ELF-1 (cell line): ENCODE measurements at places on chromosomes 2 and 18.

DNA sequence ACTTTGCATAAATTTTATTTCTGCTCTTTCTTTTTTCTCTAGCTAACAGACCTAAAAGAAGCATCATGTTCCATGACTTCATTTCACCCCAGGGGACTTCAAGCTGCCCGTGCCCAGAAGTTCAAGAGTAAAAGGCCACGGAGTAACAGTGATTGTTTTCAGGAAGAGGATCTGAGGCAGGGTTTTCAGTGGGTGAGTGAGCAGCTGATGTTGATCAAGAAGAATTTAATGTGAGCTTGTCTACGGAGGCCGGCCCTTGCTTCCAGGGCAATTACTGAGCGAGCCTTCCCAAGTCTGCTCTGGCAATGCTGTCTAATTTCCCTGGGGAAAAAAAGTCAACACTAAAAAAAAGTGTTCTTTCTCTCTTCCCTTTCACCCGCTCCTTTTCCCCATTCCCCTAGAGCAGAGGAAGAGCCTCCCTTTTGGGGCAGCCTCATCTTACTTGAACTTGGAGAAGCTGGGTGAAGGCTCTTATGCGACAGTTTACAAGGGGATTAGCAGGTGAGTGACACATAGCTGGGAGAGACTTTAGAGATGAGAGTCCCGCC is 1.2 kb downstream of the CDK15 start:
- DNase-seq: peak; percentile 24

DNA sequence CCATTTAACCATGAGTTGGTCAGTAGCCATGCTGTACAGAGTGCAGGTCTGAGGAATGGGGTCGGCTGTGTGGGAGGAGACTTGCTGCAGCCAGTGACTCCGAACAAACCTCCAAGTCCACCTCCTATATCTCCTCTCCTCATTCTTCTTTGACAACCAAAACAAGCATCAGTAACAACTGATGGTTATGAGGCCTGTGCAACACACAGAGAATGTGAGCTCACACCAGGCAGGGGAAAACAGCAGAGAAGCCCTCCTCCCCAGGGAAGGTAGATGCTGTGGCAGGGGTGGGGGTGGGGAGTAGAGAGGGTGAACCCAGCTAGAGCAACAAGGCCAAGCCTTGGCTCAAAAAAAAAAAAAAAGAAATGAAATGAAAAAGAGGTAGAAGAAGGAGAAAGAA is 12.3 kb upstream of the CNGA3 start:
- no peak for DNase-seq

GRCh38 chr2:115414466-115414865 is 972.0 kb downstream of the DPP10 start:
- DNase-seq: no peak

DNA sequence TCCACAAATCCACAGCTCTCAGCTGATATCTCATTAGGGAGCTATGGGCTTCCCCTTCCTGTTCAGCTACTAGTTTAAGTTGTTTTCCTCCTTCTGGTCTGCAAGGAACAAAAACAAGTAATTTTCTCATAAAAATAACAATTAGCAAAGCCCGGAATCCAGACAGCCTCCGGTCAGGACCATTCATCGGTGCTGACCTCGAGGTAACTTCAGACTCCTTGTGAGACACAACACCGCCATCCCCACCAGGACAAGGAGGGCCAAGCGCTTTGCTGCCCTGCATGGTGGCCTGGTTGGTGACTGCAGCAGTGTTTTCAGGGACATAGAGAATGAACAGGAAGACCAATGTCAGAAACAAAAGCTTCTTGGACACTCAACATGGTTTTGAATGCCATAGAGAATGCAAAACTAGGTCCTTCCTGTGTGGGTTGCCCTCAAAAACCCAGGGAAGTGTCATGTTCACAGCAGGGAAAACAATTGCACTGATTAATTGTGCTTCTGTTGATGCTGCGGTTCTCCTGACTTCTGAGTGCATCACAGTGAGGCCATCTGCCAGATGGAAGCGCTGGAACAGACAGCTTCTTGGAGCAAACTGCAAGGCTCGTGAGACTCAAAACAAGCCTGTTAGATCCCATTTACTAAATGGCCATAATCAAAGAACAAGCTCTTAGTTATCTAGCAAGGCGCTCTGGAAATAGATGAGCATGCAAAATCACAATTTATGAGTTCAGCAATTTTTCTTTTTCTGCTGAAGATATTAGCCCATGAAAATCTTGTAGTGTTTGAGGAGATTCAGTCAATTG is 77.1 kb downstream of the HS1BP3 start:
- no peak for DNase-seq

GRCh38 chr2:207471261-207471660 is 58.5 kb upstream of the CREB1 start:
- no peak for DNase-seq

GRCh38 chr18:13730481-13730880 is 4.0 kb downstream of the RNMT start:
- DNase-seq: no peak

GRCh38 chr2:144524118-144525009 is 4.4 kb upstream of the ZEB2 start:
- peak; percentile 85 for DNase-seq

- DNase-seq: no peak
These were observed 487.4 kb upstream of the ZEB2 start for GRCh38 chr2:145007093-145007959.

DNA sequence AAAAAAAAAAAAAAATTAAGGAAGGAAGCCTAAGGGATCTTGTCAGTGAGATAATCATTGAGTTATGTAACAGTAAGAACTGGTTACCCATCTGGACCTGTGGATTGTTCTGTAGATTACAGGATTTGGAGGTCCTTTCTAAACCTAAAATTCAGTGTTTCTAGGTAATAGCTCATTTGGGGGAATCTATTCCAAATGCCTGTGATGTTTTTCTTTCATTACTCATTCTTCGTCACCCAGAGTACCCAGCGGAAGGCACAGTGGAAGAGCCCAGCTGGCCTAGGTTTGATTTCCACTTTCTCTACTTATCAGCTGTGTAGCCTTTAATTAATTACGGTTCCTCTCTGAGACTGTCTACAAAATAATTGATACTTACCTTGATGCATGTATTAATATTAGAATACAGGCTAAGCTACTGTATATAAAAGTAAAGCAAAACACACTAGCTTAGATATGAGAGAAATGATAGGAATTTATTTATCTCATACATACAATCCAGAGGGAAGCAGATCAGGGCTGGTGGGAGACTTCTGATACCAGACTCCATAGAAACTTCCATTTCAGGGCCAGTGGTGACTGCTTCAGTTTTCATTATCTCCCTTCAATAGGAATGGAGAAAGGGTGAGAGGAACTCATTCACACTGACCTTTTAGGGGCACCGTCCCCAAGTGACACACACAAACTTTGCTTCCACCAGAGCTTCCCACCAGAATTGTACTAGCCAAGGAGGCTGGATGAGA is 115.8 kb upstream of the NOSTRIN start:
- no peak for DNase-seq

DNA sequence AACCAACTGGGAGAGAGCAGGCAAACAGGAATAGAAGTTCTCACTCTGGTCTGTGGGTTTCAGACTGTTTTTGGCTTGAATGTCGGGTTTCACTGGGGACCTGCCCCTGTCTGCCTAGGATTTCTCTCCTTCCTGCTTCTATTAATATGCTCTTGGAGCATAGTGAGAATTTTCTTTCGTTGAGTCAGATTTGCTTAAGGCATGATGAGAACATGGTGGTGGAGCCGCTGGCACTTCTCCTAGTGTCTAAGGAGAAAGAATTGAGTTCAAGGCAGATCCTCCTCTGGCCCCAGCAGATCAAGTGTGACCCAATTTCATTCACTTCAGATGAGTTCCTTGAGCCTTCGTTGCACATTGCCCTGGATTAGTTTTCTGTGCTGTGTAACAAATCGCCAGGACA is 103.9 kb upstream of the HS6ST1 start:
- no peak for DNase-seq

GRCh38 chr2:233989221-233989858 is 61.2 kb upstream of the SPP2 start:
- no peak for DNase-seq

GRCh38 chr18:12744103-12744502 is 41.3 kb downstream of the PSMG2 start:
- no peak for DNase-seq

- no peak for DNase-seq
These were observed 7.0 kb downstream of the C2orf81 start for GRCh38 chr2:74414441-74414840.

- no peak for DNase-seq
These were observed 126.0 kb upstream of the CHST9 start for GRCh38 chr18:27311114-27311513.

DNA sequence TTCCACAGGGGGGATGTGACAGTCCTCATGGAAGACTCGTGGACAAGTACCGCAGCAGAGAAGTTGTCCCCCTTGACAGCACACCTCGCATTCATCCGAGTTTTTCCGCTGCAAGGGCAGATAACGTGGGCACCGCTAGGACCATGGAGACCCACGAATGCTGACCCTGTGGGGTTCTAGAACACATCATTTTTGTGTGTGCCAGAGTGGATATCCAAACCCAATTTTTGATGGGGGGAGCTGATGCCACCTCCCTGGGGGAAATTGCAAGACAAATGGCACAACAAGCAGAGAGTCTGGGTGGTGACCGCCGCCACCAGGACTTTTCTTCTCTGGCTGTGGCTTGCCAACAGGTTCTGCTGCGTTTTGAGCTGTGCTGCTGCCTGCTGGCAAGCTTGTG is 46.9 kb downstream of the SP110 start:
- no peak for DNase-seq
